ENCODE measurements at places on chromosomes 7 and 10.

GRCh38 chr7:30988351-30989005 is 24.7 kb downstream of the GHRHR start:
- DNase-seq, result no peak

- no peak for DNase-seq
Measured at GRCh38 chr10:118870467-118871243, 115.9 kb upstream of the CACUL1 start.

DNA sequence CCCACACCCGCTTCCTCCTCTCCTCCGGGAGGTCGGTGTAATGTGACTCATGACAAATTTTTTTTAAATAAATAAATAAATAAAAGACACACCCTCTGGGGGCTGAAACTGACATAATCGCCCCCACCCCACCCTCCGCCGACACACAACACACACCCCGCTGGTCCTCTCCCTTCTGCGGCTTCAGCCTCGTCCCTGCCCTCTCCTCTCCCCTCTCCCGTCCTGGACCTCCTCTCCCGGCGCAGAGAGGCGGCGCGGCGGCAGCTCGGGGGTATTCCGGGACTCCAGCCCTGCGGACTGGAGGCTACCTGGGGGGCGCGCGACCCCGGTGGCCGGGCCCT is 686 bp downstream of the ABI1 start:
- DNase-seq, result peak; percentile 77

GRCh38 chr7:91683823-91684222 is 196.7 kb downstream of the MTERF1 start:
- DNase-seq, result peak; percentile 92

DNA sequence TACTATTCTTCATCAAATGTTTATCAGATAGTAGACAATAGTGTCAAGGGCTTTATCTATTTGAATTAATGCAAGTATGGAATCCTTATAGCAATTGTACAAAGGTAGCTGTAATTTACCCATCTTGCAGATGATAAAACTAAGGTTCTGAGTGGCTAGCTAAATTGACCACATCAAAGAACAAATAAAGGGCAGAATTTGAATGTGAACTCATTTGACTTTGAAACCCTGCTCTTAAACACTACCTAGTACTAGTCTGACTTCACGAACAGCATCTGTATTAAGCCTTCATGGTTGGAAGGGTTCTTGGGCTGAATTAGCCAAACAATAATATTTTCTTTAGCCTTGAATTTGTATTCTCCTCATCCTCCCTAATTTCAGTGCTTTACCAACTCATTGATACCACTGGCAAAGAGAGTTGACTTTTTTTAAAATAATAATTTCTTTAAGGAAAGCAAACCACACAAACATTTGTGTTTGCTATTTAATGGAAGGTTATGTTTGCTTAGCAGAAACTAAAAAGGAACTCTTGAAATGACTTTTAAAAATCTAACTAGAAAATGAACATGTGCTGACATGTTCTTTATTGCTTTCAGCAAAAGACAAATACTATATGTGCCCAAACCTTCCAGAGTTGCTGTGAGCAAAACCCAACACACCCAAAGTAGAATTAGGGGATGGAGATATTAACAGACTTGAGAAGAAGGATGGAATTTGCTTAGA is 322.6 kb downstream of the RNLS start:
- no peak for DNase-seq

GRCh38 chr10:69503896-69504265 is 52.6 kb downstream of the TSPAN15 start:
- no peak for DNase-seq

DNA sequence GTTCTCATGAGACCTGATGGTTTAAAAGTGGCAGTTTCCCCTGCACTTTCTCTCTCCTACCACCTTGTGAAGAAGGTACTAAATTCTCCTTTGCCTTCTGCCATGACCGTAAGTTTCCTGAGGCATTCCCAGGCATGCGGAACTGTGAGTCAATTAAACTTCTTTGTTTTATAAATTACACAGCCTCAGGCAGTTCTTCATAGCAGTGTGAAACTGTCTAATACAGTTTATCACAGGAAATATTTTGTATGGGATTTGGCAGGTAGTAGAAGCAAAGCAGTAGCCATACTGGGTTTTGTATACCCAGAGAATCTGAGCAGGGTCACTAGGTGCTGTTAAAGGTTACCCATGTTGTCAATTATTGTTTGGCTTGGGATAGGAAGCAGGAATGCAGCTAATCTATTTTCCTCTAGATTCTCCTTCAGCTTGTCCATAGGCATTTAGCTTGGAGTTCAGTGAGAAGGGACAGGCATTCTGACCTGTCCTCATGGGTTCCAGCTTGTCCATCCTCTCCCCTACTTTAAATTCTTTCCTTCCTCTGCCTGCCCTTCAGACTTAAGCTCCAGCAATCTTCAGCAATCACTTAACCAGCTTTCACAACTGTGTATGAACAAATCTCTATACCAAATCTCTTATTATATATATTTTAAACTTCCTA is 186.7 kb downstream of the PCLO start:
- no peak for DNase-seq

DNA sequence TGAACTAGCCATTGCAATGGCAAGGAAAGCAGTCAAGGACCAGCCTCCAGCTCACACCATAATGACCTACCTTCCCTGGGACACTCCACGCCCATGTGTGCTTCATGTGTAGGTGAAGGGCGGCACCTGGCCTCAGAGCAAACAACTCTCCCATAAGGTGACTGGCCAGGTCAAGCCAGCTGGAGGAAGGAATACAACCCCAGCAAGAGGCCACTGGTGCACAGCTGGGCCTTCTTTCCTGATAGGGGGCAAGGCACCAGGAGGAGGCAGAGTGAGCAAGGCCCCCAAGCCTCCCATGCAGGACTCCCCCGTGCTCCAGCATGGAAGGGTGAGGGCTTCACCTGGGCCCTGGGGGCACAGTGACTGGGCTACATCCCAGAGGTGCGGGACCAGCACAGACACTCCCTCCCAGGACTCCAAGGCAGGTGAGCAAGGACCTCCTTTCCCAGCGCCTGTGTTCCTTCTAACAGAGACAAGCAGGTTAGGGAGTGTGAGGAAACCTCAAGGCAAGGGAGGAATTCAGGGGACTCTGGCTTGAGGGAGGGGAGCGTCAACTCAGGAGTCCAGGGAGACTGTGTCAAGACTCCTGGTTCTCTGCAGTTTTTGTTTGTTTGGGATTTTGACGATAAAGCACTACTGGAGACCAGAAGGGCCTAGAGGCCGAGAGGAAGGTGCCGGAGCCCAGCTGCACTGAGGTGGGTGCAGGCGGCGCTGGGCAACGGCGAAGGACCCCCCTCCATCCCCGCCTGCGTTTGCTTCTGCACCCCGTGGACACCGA is 1.7 kb downstream of the PTPRN2 start:
- DNase-seq, result no peak

GRCh38 chr10:119737039-119737663 is 11.3 kb downstream of the INPP5F start:
- no peak for DNase-seq

DNA sequence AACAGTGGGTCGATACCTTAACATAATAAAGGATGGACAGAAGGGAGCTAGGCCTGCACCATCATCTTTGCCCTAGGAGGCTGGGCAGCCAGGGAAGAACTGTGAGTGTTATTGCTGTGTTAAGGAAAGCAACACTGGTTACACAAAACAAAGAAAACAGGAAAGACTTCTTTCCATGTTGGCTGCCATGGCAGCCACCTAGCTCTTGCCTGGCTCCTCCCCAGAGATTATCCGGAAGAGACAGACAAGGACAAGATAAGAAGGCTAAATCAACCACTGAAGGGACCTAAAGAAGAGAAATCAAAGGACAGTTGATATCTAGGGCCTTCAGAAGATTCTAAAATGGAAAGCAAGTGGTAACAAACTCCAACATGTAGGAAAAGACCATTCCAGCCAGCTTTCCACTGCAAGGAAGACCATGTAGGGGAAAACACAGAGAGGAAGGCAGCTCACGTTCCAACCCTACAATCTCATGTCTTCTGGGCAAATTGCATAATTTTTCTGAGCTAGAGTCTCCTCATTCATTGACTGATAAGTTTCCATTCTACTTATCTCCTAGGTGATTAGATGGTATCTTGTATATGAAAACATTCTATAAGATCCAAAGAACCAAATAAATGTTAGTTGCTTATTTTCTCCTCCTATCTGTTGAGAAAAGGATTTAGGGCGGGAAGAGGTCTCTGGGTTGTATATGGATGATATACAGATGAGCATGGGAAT is 51.2 kb downstream of the SP8 start:
- DNase-seq, result no peak

DNA sequence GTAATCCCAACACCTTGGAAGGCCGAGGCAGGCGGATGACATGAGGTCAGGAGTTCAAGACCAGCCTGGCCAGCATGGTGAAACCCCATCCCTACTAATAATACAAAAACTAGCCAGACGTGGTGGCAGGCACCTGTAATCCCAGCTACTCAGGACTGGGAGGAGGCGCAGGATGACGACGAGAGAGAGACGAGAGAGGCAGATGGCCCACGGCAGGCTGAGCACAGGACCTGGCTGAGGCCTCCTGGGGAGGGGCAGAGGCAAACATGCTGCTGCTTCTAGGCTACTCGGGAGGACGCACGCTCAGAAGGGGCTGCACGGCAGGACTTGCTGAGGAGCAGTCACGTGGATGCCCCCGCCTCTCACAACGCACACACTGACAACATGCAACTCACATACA is 22.4 kb downstream of the DIP2C start:
- no peak for DNase-seq

GRCh38 chr7:93194386-93194785 is 31.9 kb downstream of the HEPACAM2 start:
- no peak for DNase-seq

GRCh38 chr7:116011584-116011983 is 19.0 kb downstream of the TFEC start:
- DNase-seq, result no peak

- DNase-seq, result peak; percentile 64
Measured at GRCh38 chr10:22606164-22606614, 108.2 kb downstream of the PIP4K2A start.

DNA sequence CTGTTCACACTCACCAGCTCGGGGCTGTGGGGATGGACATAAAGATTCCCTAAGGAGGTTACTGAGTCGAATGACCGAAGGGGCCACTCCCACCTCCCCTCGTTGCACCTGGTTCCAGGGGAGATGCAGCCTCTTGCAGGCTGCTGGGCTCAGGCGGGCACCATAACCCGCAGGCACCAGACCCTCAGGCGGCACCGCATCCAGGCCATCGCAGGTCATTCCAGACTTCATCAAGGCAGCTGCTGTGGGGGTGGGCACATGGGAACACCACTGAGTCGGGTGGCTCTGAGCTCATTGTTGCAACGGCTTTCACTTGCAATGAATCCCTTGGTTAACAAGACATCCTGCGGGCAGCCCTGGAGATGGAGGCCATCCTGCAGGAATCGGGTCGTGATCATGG is 221.7 kb downstream of the TCERG1L start:
- DNase-seq, result no peak

GRCh38 chr7:86929293-86930109 is 130.0 kb downstream of the ELAPOR2 start:
- DNase-seq, result no peak

GRCh38 chr7:106223156-106223555 is 61.6 kb downstream of the NAMPT start:
- no peak for DNase-seq

DNA sequence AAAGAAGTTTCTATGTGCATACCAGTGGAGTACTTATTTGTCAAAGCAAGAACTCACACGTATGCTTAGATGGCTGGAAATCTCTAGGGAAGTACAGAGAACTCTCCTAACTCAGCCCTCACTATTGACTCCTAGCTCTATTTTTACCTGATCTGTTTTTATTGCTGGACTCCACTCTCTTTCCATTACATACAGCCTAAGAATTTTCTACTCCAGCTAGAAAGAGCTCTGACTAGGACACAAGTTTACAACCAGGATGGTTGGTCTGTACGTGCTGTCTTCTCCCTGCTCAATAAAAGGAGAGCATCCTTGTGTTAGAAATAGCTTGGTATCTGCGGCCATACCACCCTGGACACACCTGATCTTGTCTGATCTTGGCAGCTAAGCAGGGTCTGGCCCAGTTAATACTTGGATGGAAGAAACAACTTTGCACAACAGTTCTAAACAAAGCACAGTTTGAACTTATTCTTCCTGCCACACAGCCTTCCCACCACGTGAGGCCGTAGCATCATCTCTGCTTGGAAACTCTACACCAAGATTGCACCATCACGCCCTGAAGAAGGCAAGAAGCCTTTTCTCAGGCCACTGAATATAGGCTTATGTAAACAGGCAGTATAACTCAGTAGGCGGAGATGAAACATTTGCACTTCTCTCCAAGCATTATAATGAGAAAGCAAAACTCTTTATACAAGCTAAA is 50.7 kb downstream of the KCNMA1 start:
- no peak for DNase-seq

- DNase-seq, result no peak
Measured at GRCh38 chr10:36712695-36713094, 412.7 kb upstream of the ANKRD30A start.

GRCh38 chr10:127550861-127551260 is 1.8 kb downstream of the NPS start:
- no peak for DNase-seq

GRCh38 chr10:100744987-100745881 is at the start of gene PAX2:
Gene PAX2, plus strand, starts transcription at chr10:100745582. Its CDS starts 679 bp downstream, at chr10:100746261.
- no peak for DNase-seq

- DNase-seq, result no peak
Measured at GRCh38 chr10:11856089-11856488, 32.9 kb downstream of the PROSER2 start.

DNA sequence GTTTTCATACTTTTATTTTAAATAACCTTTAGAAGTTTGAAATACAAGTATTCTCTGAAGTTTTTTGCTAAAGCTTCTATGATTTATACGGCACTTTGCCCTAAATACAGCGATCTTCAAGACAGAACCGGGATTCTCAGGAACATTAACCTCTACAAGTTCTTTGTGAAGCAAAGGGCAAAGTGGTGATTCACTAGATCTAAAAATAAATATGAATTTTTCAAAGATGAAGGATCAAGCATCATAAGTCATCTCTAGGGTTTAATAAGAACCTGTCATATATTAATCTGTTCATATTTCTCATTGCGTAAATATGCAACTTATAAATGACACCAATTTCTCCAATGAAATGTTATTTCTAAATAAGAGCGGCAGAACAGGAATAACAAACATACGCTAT is 30.7 kb downstream of the DGKB start:
- DNase-seq, result no peak

- peak; percentile 46 for DNase-seq
Measured at GRCh38 chr7:135335628-135336139, 102.0 kb downstream of the STRA8 start.

GRCh38 chr10:94035982-94036765 is 42.4 kb downstream of the PLCE1 start:
- DNase-seq, result no peak

- no peak for DNase-seq
Measured at GRCh38 chr10:95400787-95401186, 110.0 kb upstream of the PDLIM1 start.

All from hematopoietic multipotent progenitor cell treated with erythropoietin and hydrocortisone succinate and interleukin-3 and kit ligand, for 8 days (in vitro differentiated cells).